Activated T-cell treated with anti-CD3 and anti-CD28 coated beads, Interleukin-2, amount 50 U/mL, for 24 hours (primary cell): ENCODE measurements at places on chromosomes 1 and 21.

DNA sequence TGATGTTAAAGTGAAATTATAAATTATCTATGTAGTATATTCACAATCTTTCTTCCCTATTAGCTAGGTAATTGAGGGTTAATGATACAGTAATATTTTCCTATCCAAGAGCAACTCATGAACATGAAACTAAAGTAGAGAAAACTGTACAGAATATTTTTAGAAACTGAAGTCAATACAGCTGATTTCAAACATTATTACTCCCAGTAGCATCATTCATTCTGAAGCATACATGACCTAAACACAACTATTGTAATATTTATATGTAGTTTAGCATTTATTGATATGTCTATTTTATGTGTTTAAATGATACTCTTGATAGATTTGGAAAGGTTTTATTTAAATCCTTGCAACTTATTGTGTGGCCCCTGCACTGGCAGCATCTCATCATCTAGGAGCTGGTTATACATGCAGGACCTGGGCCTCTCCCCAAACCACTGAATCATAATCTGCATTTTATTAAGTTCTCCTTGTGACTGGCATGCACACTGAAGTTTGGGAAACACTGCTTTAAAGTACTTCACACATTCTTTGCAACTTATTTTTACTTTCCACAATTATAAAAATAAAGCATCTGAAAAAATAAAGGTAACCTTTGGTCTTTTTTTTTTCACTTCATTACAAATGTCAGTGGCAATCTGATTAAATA lies 199.9 kb downstream of the LRRC40 start:
- DNase-seq, result no peak

DNA sequence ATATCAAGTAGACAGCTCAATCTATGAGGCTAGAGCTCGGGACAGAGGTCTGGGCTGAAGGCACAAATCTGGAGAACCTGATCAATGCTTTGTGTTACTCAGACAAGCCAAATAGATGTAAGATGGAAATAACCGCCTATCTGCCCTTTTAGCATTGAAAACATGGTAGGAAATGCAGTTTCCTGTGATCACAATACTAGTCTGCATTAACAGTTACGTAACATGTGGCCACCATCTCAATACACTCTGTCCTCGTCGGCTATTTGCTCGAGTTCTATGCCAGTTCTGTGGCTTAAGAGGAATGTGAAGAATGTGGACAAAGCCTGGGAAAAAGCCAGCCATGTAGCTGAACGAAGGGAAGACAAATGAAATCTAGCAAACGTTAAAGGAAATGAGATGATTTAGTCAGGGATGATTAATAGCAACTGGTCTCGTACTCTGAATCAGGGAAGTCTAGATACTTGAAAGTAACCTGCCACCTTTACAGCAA lies 73.3 kb downstream of the HSF2BP start:
- DNase-seq, result no peak

DNA sequence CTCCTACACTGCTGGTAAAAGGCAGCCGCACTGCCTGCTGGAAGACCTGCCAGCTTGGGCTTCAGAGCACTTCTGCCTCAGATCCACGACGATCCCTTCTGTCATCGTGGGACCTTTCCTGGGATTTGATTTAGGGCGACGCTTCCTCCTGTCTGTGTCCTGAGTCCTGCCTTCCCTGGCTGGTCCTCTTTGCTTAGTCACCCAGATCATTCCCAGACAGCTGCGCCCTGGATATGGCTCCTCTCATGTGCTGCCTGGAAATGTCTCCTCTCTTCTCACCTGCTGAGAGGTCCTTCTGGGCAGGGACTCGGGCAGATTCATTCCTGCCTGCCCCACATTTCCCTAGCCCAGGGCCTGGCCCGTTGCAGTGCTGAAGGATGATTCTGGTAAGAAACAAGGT lies 72.4 kb upstream of the POU3F1 start:
- no peak for DNase-seq

GRCh38 chr1:36155408-36156328 lies at the start of gene MAP7D1:
Gene MAP7D1, plus strand, starts transcription at chr1:36156160. Its CDS starts 258 bp downstream, at chr1:36156418.
- peak; percentile 95 for DNase-seq

- DNase-seq, result no peak
These were observed 70.3 kb upstream of the TINAGL1 start for GRCh38 chr1:31505911-31506497.

GRCh38 chr1:178086766-178087165 lies 7.1 kb upstream of the RASAL2 start:
- DNase-seq, result no peak

DNA sequence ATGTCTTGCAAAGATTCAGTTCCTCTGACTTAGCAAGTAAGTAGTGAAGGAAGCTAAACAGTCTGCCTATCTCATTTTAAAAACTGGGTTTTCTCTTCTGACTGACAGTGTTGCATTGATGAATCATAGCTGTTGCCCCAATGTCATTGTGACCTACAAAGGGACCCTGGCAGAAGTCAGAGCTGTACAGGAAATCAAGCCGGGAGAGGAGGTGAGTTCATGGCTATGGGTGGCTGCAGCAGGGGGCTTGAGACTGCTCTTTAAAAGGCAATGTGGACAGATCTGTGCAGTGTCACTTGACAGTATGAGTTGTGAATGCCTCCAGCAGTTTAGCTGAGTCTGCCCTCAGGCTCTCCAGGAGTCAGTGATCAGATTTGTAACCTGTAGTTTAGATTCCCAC lies 46.6 kb downstream of the SMYD2 start:
- DNase-seq, result no peak

GRCh38 chr21:34157521-34157920 lies 84.1 kb downstream of the MRPS6 start:
- no peak for DNase-seq

DNA sequence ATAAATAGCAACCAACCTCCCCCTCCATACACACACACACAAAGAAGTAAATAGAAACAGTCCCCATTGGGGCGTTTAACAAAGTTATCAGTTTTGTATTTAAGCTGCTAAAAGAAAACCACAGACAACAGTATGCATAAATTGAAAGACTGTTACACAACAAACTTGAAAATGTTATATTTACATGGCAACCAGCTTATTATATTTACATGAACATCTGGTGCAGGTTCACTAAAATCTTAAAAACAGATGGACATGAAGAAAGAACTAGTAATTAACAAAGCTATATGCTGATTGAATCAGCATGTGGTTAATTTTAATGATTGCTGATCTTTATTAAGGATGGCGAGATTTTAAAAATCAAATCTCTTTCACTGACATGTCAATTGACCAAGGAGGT lies 384.7 kb downstream of the LRRIQ3 start:
- DNase-seq, result no peak

DNA sequence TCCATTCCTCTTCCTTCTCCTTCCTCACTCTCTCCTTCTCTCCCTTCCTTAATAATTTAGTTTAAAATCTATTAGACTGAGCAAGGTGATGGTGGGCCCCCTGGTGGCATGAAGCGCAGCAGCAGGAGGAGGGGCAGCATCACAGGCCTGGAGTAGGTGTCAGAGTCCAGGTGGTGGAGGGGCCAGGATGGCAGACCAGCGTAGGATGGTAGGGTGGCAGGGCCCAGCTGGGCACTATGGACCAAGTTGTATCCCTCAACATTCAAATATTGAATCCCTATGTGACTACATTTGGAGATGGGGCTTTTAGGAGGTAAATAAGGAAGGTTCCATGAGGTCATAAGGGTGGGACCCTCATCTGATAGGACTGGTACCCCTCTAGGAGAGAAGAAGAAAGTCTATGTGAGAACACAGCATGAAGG lies 61.0 kb downstream of the WDR4 start:
- DNase-seq, result peak; percentile 77

- DNase-seq, result no peak
These were observed 56.8 kb downstream of the NDUFS5 start for GRCh38 chr1:39082811-39083576.

DNA sequence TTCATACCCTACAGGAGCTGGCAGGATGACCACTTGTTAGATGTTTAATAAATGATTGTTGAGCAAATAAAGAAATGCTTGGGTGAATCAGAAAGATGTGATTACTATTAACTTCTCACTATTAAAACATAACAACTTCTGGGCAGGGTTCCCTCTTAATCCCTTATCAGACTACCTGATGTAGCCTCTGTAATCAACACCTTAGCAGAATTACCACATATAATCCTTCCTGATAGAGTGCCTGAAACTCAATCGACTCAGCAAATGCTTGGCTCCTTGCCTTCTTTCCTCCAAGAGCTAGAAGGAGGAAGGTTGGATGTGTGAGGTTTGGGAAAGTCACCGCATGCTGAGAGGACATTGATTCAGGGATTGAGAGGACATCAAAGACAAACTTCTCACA lies 34.8 kb upstream of the DSCAM start:
- no peak for DNase-seq

DNA sequence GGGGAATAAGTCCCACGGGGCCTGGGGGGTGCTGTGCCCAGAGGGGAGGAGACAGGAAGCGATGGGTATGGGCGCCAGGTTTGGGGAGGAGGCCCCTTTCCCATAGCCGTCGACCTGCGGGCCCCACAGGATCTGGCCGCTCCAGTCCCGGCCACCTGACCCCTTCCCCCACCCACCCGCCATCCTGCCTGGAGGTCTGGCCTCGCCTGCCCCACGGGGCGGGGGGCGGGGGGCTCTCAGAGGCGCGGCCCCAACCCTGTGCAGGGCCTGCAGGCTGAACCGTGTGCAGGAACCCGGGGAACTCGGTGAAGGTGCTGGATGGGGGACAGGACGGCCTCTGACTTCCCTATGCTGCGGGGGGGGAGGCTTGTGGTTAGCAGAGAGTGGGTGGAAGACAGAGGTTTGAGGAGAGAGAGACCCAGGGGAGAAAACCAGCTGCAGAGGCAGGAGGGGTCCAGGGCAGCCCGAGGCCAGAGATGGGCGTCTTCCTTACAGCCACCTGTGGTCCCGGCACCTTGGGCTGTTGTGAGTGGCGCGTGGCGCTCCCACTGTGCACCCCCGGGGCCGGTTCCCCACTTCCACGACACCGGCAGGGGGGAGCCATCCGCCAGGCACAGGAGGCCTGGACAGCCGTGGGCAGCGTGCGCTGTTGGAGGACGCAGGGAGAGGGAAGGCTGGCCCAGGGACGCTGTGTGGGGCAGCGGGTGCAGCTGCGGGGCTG lies 2.5 kb upstream of the TNFRSF18 start:
- DNase-seq, result peak; percentile 77

DNA sequence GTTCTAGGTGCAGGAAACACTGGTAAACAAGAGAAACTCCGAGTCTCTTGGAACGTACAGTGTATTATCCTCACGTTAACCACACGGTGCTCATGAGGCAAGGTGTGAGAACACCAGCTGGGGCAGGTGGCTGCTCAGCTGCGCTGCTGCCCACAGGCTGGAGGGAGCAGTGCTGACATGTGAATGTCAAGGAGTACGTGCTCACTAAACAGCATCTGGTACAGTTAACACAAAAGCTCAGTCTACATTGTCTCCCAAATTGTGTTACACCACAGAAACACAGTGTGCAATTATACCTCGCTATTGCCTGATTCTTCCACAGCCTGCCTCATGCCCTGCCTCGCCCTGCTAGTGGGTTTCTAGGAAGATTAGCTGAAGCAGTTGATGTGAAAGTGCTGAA lies 138.4 kb downstream of the GLIS1 start:
- peak; percentile 22 for DNase-seq

DNA sequence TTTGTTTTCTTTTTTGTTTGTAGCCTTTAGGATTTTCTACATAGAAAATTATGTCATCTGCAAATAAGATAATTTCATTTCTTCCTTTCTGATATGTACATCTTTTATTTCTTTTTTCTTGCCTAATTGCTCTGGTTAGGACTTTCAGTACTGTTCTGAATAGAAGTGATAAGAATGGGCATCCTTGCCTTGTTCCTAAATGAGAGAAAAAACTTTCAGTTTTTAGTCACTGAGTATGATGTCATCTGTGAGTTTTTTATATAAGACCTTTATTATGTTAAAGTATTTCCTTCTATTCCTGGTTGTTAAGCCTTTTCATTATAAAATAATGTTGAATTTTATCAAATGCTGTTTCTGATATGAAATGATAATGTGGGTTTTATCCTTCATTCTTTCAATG lies 76.0 kb upstream of the SLC35F3 start:
- DNase-seq, result no peak

DNA sequence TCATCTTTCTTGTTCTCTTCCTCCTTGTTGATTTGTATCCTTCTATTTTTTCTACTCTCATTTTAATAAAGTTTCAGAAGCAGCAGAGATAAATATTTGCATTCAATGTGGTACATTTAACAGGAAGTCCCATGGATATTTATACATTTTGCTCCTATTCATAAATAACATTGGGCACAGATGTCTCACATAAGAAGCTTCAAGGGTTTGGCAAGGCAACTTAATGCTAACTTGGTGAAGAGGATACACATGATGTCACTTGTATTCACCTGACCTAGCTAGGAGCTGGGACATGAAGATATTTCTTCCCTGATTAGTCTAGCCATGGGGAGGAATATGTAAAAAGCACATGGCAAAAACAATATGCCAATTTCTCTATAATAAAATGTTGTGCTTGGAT lies 65.1 kb upstream of the DUSP10 start:
- no peak for DNase-seq

GRCh38 chr1:203592730-203593129 lies 33.9 kb upstream of the ATP2B4 start:
- no peak for DNase-seq

GRCh38 chr1:196661345-196661744 lies 9.5 kb downstream of the CFH start:
- no peak for DNase-seq

- peak; percentile 56 for DNase-seq
These were observed 4.4 kb upstream of the BARHL2 start for GRCh38 chr1:90721210-90722194.

DNA sequence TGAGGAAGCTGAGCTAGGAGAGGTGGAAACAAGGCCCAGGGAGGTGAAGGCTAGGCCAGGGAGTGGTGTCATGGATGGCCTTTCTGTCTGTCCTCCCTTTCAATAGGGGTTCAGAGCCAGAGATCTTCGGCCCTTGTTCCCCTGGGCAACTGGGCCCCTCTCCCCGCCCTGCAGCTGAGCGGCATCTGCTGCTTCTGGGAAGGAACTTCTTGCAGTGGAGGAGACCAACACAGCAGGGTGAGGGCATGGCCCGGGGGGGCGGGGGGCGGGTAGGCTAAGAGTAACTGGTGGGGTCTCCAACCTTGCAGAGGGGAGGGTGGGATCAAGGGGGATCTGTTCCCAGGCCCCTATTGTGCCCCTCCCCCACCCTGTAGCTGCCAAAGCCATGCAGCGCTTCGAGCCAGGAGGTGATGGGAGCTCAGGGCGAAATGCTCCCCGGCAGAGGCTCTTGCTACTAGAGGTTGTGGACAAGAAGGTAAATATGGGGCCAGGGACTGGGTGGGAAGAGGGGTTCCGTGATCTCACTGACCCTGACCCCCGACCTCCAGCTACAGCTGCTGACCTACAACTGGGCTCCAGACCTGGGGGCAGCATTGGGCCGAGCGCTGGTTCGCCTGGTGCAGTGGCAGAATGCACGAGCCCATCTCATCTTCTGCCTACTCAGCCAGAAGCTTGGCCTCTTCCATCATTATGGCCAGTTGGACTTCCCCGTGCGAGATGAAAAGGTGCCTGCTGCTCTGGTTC lies 11.7 kb downstream of the HYI start:
- DNase-seq, result peak; percentile 17

DNA sequence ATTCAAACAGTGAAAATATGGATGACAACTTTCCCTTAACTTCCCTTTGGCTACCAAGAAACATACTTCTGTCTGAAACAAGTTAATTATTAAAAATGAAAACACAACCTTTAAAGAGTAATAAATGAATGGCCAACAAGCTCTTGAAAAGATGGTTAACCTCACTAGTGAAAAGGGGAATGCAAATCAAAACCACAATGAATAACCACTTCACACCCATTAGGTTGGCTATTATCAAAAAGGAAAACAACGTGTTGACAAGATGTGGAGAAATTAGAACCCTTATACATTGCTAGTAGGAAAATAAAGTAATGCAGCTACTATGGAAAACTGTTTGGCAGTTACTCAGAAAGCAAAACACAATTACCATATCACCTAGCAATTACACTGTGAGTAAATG lies 14.1 kb downstream of the COP1 start:
- no peak for DNase-seq
